Kidney epithelial cell (primary cell): ENCODE measurements at places on chromosomes 5 and 9.

GRCh38 chr5:121006217-121006616 is 542.1 kb downstream of the PRR16 start:
- DNase-seq = no peak

GRCh38 chr9:20865347-20865746 is 166.1 kb downstream of the HACD4 start:
- no peak for DNase-seq

GRCh38 chr5:43602461-43603343 is at the start of gene NNT:
NNT (plus strand) TSS chr5:43603180; CDS start chr5:43609196, 6,016 bp downstream.
- no peak for DNase-seq

DNA sequence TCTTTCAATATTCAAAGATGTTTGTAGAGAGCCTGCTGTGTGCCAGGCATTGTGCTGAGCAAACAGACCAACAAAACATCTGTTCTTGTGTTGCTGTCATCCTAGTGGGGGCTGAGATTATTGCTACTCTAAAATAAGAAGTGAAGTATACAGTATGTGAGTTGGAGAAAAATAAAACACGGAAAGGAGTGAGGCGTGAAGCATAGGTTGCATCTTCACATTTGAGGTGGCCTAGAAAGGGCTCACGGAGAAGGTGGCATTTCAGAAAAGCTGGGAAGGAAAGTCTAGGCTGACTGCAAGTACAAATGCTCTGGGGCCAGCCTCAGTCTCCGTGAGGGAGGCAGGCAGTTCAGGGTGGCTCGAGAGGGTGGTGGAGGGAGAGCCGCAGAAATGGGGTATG is 80.3 kb downstream of the CSNK1A1 start:
- no peak for DNase-seq

DNA sequence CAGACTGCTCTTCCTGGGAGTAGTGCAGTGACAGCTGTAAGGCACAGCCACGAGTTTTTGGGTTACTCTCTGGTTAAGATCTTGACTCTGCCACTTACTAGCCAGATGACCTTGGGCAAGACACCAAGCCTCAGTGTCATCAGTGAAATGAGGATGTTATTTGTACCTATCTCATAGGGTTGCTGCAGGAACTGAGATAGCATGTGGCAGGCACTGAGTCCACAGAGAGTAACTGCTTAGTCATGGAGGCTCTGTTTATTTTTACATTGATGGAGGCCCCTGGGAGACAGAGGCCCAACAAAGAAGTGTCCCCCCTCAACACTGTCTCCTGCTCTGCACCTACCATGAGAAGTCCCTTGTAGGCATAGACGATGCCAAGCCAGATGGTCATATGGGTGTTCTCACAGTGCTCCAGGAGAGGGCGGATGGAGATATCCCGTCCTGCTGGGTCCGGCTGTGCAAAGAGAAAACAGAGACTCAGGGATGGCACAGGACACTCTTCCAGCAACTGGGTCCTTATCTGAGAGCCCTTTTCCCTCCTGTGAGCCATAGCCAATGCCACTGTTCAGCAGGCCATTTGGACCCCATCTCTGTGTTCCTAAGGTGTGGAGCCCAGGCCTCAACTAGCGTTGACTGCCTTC is 55.4 kb upstream of the TBC1D2 start:
- no peak for DNase-seq

DNA sequence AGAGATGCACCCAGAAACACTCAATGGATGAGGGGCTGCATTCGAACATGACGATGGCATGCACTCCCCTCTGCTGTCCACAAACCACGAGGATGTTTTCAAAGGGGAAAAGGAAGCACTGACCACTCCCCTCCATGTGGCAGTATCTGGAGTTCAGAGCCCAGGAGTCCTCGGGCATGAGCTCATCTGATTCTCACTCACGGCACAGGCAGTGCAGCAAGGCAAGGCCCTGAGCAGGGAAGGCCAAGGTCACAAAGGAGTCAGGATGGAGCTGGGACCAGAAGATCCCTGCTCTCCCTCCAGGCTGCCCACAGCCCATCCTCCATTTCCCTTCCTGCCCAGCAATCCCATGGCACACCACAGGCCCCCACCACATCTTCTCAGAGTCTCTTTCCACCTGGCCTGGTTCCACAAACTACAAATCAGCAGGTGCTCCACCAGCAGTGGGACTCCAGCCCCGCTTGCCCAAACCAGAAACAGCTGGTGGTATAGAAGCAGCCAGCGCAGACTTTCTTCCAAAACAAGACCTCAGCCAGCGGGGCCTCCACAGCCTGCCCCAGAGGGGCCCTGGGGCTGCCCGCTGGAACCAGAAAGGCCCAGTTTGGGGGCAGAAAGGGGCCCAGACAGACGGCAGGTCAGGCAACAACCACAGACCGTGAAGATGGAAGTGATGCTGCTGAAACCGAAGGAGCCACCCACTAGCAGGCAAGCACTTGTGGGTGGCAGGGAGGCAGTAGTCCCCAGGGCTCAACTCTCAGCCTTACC is 12.2 kb downstream of the TNIP1 start:
- no peak for DNase-seq

- DNase-seq = peak; percentile 81
Measured at GRCh38 chr9:108743901-108744371, 111.8 kb downstream of the ACTL7B start.

DNA sequence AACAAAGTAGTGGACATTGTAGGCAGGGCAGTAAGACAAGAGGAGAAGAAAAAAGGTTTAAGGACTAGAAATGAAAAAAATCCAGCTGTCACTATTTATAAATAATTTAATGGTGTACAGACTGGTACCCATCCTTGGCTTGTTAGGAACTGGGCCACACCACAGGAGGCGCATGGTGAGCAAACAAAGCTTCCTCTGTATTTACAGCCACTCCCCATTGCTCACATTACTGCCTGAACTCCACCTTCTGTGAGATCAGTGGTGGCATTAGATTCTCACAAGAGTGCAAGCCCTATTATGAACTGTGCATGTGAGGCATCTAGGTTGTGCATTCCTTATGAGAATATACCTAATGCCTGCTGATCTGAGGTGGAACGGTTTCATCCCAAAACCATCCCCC is 62.6 kb upstream of the DMAC1 start:
- DNase-seq = no peak

GRCh38 chr5:39469176-39469575 is 44.4 kb upstream of the DAB2 start:
- no peak for DNase-seq

- no peak for DNase-seq
Measured at GRCh38 chr5:2293906-2294305, 411.2 kb upstream of the IRX4 start.

- no peak for DNase-seq
Measured at GRCh38 chr5:14580398-14581034, 1.1 kb upstream of the OTULINL start.

DNA sequence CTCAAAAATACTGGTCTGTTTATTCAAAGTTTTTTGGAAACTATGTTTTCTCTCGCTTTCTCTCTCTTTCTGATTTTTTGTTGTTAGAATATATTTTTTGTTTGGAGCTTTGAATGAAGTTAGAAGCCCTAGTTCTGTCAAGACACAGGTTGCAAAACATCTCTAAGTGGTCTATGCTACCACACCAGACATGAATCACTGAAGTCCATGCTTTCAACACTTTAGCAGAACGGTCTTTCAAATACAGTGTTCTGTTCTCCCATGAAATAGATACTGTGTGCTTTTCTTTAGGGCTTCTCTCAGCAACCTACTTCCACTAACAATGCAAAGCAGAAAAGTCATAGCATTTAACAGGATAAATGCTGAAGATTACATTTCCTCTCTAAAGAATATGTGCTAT is 392.5 kb downstream of the TMEM167A start:
- DNase-seq = no peak

GRCh38 chr5:114054594-114054993 is 307.3 kb upstream of the KCNN2 start:
- no peak for DNase-seq

- DNase-seq = no peak
Measured at GRCh38 chr5:178606269-178606668, 16.1 kb upstream of the COL23A1 start.

- DNase-seq = no peak
Measured at GRCh38 chr5:120942596-120943350, 478.7 kb downstream of the PRR16 start.

DNA sequence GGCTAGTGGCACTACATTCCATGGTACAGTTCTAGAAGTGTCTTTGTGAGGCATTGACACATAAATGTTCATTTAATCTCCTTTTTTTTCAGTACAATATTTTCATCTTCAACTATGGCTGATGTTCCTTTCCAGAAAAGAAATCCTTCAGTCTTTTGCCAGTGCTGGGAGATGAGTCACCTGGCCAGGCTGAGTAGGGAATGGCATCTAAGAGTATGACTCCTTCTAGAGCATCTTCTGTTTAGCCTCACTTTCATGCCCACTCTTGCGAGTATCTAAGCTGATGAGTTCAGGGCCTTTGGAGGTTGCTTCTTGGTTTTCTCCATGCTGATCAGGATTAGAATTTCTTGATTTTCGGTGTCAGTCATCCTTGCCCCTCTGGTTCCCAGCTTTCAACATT is 124.4 kb downstream of the SLC28A3 start:
- DNase-seq = no peak

DNA sequence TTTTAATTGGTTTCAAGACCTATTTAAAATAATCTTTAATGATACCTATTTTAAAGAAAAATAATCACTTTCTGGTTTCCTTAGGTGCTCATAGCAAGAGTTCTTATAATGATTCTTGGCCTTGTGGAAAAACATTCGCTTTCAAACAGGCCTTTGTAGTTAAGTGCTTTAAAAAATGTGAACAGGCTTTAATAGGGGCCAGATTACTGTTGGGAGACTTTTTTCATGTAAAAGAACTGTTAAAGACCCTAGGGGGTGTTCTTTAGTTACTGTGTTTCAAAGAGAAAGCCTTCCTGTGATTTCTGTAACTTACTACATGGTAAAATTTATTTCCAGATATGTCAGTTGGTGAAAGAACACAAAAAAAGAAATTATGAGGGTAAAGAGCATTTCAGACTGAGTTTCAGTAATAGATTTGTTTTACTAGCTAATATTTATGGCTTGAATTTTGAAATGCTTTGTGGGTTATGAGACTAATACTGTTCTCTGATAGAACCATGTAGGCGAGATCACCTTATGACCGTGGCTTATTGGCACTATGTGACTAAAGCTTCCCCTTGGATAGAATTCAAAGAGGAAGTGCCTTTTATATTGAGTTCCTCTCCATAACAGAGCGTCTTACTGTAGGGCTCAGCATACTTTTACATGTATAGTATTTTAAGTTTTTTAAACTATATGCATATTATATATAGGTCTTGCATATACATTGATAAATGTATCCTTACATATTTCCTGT is 70.7 kb downstream of the CSNK1G3 start:
- no peak for DNase-seq

DNA sequence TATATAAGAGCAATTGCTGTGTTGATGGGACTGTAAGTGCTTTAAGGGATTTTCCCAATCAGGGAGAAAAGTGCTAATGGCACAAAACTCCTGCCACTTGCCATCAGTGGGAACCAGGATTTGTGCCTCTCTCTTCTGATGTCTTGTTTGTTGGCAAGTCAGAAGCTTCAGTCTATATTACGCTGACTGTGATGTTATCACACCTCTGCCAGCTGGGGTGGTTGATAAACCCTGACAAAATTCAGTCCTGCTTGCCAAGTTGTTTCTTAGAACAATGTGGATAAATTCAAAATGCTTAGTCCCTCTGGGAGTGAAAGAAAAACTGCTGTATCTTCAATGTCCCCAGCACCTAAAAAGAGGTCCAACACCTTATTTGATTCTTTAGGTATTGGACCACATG is 161.4 kb upstream of the FBXL7 start:
- no peak for DNase-seq

- DNase-seq = no peak
Measured at GRCh38 chr9:126704892-126705766, 91.4 kb downstream of the LMX1B start.

DNA sequence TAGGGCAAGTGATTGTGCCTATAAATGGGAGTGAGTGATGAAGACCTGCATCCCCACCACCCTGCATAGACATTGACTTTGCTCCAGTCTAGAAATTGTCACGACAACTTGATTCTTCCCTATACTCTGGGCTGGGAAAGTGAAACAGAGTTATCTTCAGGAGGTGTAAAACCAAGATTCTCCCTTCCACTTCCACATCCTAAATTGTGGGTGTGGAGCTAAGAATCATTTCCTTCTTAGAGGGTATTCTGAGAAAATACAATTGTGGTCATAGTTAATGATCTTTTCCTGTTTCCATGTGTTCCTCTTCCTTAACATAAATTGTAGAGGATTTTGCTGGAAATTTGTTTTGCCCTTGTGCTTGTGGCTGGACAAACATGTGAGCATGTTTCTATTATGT is 96.8 kb upstream of the PJA2 start:
- DNase-seq = no peak

DNA sequence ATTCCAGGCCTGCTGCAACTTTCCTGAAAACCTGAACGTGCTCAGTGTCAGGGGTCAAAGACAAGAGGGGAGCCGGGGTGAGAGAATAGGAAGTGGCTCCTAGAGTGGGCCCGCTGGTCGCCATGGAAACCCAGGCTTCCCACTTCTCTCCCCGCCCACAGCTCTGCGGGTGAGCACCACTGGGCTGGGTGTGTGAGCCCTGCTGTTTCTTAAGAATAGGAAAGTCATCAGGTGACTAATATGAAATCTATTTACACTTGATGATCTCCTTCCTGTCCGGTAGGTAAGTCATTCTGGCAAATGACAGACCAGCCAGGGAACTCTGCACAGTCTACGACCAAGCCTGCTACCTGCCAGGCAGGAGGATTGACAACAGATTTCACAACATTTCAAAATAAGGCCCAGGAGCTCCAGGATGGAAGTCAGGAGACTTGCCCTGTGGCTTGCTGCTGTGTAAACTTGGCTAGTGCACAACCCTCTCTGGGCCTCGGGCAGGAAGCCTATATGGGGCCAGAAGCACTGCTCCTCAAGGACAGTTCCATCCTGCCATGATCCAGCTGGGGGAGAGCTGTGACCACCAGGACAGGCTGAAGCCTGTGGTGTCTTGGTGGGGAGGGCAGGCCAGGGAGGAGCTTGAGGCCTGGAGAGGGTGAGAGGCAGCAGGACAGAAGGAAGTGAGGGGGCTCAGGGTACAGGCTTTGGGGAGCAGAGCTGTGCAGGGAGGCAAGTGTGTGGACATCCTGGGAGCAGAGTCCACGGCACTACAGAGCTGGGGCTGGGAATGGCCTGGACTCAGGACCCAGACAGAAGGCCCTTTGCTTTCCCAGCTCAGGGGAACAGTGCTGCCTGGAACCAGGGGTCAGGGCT is 60.6 kb downstream of the SHB start:
- peak; percentile 97 for DNase-seq

DNA sequence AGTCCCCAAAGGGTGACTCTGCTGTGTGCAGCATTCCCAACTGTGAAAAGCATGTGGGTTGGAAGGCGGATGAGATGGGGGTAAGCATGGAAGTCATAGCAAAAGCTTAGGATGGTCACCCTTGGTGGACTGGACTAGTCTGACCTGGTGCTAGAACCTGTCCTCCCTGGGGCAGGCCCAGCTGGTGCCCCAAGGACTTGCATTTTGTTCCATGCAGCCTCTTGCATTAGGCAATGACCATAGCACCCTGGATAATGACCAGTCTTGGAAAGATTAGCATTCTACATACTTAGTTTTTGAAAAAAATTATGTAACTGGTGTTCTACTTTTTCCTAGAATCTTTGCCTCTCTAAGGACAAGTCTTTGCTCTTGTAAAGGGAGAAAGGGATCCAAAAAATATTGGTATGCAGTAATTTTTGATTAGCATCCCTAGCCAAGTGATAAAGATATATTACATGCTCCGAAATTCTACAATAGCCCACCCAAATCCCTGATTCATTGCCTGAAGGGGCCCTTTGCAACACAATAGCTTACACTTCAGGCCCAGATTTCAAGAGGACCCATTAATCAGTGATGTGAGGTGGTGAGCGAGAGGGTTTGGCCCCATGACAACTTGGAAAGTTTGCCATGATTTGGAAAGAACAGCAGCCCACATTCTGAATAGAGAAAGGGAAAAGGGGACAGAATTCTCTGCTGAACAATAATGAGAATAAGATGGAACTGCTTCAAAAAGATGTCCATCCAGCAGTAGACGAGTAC is 93.3 kb upstream of the CD180 start:
- no peak for DNase-seq
